Retinal pigment epithelial cell (primary cell): ENCODE measurements at places on chromosomes 1 and 21.

DNA sequence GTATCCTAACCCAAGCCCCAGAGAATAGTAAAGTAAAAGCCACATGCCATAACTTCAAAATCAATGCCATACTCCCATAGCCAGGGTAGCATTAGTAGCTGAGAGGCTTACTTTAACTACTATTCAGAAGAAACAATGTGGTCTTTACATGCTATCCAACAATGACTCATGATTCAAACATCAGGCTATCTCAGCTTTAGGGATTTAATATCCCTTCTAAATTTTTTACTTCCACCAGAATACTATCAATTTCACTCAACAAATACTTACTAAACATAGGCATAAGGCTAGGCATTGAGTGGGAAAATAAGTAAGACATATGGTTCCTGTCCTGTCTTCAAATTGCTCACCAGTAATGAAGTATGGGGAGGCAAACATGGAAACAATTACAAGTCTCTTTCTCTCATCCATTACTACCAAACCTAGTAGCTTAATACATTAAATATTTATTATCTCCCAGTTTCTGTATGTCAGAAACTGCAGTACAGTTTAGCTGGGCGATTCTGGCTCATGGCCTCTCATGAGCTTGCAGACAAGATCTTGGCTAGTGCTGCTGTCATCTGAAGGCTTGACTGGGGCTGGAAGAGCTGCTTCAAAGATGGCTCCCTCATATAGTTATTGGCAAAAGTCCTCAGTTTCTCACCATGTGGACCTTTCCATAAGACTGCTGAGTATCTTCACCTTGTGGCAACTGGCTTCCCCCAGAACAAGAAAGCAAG, 30.7 kb downstream of the EVI5 start:
- peak; percentile 63 for DNase-seq

DNA sequence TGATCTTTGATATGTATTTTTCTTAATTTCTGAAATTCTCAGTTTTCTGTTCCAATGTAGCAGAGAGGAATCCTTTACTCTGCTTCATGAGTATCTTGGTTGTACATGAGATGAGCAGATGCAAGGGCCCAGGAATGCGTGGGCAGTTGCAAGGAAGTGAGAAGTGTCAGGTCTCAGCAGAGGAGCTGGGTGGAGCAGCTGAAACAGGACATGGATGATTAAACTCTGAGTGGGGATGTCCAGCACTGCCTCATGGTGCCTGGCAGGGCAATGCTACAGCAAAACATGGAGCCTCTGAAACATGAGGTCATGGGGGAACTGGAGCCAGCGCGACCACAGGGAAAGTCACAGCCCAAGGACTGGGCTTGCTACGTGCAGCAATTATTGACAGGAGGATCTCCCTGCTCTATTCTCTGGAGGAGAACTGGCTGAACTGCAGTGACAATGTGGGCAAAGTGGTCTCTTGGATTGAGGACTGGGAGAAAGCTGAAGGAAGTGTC, 48.4 kb downstream of the COLGALT2 start:
- DNase-seq = no peak

DNA sequence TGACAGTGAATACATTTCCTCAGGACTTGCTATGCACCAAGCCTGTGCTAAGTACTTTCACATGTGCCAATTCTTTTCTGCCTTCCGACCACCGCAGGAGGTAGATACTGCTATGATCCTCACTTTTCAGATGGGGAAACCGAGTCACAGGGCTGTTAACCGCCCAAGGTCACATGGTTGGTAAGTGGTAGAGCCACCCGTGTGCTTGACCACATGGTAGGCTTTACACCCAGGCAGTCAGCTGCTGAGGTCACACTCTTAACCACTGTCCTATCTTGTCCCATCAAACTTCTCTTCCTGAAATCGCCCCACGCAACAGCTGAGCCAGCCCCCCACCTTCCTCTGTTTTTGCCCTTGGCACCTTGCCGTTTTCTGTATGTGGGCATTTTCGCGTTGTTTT, 31.0 kb upstream of the SDHB start:
- no peak for DNase-seq

DNA sequence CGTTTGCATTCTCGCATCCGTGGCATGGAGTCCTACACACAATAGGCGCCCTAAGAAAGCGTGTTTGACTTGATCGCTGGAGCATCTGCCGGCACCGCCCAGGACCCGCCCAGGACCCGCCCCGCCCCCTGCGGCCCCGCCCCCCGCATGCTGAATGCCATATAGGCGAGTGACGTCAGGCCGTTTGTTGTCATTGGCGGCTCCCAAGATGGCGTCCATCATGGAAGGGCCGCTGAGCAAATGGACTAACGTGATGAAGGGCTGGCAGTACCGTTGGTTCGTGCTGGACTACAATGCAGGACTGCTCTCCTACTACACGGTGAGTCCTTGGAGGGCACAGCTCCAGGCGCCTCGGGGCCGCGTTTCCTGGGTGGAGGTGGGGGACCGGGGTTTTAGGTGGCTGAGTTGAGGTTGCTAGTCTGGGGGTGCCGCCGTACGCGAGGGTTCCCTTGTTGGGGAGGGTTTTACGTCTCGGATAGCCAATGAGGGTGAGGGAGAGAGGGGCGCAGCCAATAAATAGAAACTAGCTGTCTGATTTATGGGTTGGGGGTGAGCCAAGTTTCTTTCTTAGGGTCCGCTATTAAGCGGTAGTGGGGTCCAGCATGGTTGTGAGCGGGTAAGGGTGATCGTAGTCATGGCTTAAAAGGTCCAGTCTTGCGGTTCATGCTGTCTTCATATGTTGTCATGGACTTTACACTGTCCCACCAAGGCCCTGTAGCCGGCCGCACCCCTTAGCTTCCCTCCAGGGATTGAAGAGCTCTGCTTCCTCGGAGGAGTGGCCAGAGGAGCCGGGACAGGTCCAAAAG, at the start of gene OSBPL9:
Gene OSBPL9, plus strand, starts transcription at position 190 of the 806 bp plus-strand sequence. Its CDS starts 19 bp downstream, at position 209.
- DNase-seq = peak; percentile 60

DNA sequence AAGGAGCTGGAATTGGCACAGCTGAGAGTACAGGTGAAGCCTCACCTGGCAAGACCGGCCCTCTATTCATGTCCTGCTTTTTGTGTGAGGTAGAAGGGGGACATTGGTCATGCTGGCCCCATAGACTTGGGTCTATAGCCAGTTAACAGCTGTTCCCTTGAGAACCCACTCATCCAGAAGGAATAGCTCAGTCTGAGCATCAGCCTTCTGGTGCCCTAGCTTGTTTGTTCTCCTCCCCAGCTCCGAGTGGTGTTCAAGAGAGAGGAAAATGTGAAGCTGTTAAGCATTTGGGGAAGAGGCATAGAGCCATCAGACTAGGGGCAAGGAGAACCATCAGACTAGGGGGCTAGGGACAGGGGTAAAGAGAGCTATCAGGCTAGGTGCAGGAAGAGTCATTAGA, 290.9 kb downstream of the SIPA1L2 start:
- no peak for DNase-seq

DNA sequence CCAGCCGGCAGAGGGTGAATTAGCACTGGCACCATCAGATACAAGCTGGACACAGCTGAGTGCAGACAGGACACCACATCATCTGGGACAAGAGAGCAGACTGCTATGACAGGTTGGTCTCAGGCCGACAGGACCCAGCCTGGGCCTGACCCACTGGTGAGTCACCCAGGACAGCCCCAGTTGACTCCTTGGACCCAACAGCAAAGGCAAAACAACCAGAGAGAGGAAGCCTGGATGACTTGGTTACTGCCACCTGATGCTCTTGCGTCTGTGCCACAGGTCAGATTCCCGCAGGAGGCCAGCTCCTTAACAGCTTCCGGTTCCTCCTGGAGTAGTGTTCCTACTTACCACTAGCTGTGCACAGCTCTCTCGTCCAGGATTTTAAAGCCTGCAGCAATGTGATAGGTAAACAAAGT, 18.5 kb downstream of the CCN1 start:
- DNase-seq = no peak

GRCh38 chr1:65042467-65042866, 76.1 kb upstream of the JAK1 start:
- no peak for DNase-seq

- DNase-seq = no peak
Observed at GRCh38 chr1:233664253-233664652, 50.3 kb downstream of the KCNK1 start.

DNA sequence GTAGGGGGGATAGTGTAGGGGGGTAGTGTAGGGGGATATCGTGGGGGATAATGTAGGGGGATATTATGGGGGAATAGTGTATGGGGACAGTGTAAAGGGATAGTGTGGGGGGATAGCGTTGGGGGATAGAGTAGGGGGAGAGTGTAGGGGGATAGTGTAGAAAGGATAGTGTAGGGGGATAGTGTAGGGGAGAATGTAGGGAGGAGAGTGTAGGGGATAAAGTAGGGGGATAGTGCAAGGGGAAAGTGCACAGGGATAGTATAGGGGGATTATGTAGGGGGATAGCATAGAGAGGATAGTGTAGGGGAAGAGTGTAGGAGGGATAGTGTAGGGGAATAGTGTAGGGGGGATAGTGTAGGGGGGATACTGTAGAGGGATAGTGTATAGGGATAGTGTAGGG, 12.3 kb upstream of the ARF1 start:
- DNase-seq = no peak

GRCh38 chr1:119659628-119660027, 11.6 kb upstream of the ZNF697 start:
- DNase-seq = no peak

- no peak for DNase-seq
Observed at GRCh38 chr1:210917560-210918169, 216.3 kb downstream of the KCNH1 start.

- DNase-seq = no peak
Observed at GRCh38 chr1:247173431-247173830, 1.6 kb upstream of the ZNF124 start.

DNA sequence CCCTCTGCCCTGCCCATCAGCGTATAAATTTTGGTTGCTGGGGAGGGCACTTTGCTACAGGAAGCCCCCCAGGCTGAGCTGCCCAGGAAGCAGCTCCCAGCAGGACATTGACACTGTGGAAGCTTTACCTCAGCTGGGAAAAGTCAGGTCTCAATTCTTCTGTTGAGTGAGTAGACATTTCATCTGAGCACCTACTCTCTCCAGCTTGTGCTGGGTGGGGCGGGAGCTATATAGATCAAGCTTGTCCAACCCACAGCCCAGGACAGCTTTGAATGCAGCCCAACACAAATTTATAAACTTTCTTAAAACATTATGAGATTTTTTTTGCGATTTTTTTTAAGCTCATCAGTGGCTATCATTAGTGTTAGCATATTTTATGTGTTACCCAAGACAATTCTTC, 9.4 kb downstream of the NIPAL3 start:
- DNase-seq = no peak

- no peak for DNase-seq
Observed at GRCh38 chr1:53267761-53268160, 29.4 kb upstream of the MAGOH start.

- DNase-seq = no peak
Observed at GRCh38 chr1:125065092-125065820, 3880.5 kb downstream of the SRGAP2C start.

GRCh38 chr1:227728892-227729143, 6.3 kb downstream of the JMJD4 start:
- no peak for DNase-seq

DNA sequence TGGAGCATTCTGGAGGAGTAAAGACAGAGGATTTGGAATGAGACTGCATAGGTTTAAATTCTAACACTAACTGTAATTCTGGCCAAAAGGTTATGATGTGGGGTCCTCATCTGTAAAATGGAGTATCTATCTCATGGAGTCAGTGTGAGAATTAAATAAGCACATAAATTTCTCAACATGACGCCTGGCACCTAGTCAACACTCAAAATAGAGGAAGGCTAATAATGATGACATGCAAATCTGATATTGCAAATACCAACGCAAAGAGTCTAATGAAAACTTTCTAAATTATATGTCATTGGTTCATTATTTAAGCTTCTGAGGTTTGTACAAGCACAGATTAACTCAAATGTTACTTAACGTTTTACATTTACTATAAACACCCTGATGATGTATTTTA, 29.6 kb downstream of the APP start:
- DNase-seq = no peak

- no peak for DNase-seq
Observed at GRCh38 chr1:180501865-180502360, 464 bp downstream of the ACBD6 start.

DNA sequence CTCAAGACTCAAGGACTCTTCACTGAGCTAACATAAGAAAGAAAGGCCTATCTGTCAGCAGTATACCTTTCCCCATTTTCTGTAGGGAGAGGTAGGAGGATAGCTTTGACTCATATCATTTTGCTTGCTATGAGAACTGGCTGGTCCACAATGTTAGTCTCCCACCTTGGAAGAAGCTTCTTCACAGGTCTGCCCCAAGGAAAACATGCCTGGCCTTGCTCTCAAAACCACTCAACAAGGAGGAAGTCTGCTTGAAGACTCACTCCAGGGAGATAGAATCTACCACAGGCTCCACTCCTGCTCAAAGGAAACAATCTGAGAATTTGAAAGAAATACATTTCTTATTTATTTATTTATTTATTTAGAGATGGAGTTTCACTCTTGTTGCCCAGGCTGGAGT, 29.5 kb upstream of the LAMC1 start:
- no peak for DNase-seq

DNA sequence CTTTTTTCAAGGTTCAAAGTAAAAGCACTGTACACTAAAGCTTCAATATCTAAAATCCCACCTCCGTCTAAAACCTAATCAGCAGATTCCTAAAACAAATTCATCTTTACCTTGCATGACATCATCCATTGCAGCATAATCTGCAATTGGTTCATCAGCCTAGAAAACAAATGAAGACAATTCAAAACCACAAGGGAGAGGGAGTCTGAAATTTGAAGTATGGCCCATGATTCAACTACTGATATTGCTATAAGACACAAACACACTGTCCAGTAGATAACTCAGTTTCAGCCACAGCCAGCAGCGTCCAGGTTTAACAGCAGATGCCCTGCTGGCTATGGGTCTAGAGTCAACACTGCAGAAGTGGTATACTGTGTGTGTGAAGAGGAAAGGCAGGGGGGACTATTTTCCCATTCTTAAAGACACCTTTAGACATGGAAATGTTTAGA, 17.9 kb upstream of the RAP1GAP start:
- no peak for DNase-seq

DNA sequence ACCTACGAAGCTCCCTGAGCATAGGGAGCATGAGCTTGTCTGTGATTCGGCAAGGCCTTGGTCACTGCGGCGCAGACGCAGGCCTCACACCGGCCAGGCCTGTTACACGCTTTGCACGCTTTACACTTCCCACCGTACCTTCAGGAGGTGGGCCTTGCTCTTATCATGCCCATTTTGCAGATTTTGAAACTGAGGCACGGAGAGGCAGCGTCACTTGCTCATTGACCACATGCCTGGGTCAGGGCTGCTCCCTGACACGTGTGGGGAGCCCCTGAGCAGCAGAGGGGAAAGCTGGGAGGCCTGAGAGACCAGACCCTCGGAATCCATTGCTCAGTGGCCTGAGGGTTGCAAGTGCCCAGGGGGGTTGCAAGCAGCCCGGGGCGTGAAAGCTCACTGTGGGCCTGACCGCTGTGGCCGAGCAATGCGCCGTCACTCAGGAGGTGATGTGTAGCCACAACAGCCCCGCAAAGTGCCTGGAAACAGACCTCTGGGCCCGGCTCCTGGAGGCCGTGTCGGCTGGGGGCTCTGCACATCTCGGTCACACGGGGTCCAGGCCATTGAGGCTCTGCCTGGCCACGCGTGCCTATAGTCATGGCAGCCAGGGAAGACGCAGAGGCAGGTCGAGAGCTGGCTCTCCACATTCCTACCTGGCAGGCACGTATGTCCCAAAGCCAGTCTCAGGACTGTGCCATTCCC, 6.9 kb downstream of the ARHGEF16 start:
- DNase-seq = no peak

- no peak for DNase-seq
Observed at GRCh38 chr21:42570362-42570761, 56.7 kb downstream of the SLC37A1 start.
